ENCODE measurements at places on chromosomes 2 and 18.

- DNase-seq: no peak
These were observed 59.0 kb downstream of the TPGS2 start for GRCh38 chr18:36769611-36770314.

GRCh38 chr2:193868132-193868531, 1673.4 kb upstream of the TMEFF2 start:
- no peak for DNase-seq

DNA sequence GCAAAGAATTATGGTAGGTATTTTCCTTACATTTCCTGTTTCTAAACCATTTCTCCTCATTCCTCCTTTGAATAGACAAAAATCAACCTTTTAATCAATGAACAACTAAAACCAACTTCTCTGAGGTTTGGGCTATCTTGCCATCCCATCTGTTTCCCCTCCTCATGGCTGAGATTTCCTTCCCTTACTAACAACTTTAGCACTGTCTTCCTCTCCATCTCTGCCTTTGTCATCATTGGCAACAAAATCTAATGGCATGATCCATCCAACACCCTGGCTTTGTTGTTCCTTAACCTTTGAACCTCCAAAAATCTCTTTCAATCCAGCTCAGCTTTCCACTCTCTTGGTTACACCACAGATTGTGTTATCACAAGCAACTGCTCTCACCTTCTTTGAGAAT, 95.3 kb upstream of the FAM136A start:
- no peak for DNase-seq

GRCh38 chr2:73069041-73069854, 2.3 kb downstream of the SFXN5 start:
- no peak for DNase-seq

GRCh38 chr2:161030260-161031063, 129.8 kb upstream of the TANK start:
- DNase-seq: peak; percentile 95

DNA sequence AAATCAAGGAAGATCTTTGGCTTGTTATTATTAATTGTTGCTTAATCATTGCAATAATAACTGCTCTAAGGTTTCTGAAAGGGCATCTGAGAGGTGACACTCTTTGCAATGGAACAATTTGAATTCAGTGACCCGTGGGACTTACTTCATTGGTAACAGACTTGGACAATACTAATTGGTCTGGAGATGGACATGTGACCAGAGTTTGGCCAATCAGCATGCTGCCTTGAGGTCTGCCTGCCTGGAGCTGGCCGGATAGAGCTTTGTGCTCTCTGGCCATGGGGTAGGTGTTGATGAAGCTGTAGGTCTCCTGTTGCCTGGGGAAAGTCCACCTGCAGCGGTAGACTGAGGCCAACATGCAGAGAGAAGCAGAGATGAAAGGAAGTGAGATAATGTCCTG, 24.0 kb upstream of the VPS4B start:
- DNase-seq: no peak

All from AG09319 (cell line).